Keratinocyte (primary cell): ENCODE measurements at places on chromosomes 3 and 15. TPM values are rescaled to one million over a fixed set of nuclear protein-coding genes. Genes with fewer than 3 reads are reported as not detected.

LRRC15 gene
- not detected in 3 replicates for polyA plus RNA-seq

ANKUB1 gene
- 0.45 to 0.77 TPM (median 0.66 TPM) in 3 replicates for polyA plus RNA-seq

TGM5 gene
- polyA plus RNA-seq: 0.07 to 0.23 TPM in 2 of 3 replicates, not detected in the other

- DNase-seq: no peak
- H3K4me3 ChIP-seq: no peak overlapping the region
- H3K4me1 ChIP-seq: peaks cover 8% of the 10 kb centered on the region
- no peaks in the 10 kb centered on the region for H3K36me3 ChIP-seq
Observed at GRCh38 chr3:183532620-183533411, 22.7 kb downstream of the KLHL6 start.

DNA sequence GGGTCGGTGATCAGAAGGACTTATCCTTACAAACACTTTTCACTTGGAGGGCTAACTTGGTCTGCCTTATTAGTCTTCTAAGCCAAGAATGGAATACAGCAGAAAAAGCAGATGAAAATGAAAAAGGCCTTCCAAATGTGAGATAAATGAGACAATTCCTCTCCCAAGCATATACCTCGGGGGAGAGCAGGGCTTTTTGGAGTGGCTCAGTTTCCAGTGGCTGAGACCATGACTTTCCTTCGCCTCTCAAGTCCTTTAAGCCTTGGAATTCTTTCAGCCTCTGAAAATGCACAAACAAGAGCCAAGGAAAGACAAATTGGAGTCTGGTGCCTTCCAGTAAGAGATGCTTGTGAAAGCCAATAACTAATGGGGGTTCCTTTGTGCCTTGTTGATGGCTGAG is 130.9 kb downstream of the DTWD1 start:
- no peak overlapping the region for H3K27ac ChIP-seq
- H3K4me3 ChIP-seq: no peak overlapping the region
- no peaks in the 10 kb centered on the region for H3K4me1 ChIP-seq
- no peaks in the 10 kb centered on the region for H3K36me3 ChIP-seq
